Activated naive CD4-positive, alpha-beta T cell (primary cell): ENCODE measurements at places on chromosomes 3 and 15.

GRCh38 chr3:45204136-45204535 is 22.0 kb downstream of the TMEM158 start:
- DNase-seq: no peak

DNA sequence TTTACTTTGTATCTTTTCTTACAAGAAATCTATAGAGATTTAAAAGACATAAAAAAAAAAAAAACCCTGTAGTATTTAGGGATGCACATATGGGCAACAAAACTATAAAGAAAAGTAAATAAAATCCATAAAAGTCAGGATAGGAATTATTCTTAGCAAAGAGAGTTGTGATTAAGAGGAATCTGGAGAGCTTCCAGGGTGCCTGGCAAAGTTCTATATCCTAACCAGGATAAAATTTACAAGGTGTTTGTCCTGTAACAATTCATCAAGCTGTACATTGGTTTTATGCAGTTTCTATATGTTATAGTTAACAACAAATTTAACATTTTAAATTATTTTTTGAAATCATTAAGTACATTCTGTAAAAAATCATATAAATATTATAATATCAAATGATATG is 7.9 kb downstream of the SECISBP2L start:
- DNase-seq: no peak

GRCh38 chr3:185851046-185851445 is 26.2 kb upstream of the IGF2BP2 start:
- DNase-seq: no peak

DNA sequence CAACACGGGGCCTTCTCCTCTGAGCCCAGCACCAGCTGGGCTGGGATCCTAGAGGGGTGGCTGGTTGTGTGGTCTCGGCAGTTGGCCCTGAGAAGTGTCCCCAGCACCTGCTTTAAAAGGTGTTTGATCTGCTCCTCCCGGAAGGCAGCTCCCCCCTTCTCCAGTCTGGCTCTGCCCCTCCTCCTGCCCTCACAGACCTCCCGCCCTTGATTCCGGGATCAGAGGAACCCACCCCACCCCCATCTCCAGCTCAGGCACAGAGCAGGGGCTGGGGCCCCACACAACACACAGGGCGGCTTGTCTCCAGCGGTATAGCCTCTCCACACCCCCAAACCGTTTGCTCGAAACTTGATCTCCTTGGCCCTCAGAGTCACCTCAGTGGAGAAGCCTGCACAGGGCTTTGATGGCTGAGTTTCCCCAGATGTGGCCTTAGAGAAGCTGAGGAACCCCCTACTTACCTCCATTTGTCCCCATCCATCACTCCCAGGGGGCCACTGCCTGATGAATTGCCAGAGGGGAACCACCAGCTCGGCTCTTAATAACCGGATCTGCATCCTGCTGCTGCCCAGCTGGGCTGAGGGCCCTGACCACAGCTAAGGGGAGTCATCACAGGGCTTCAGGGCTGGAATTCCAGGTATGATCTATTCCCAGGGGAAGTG is 6.4 kb upstream of the STRA6 start:
- no peak for DNase-seq

DNA sequence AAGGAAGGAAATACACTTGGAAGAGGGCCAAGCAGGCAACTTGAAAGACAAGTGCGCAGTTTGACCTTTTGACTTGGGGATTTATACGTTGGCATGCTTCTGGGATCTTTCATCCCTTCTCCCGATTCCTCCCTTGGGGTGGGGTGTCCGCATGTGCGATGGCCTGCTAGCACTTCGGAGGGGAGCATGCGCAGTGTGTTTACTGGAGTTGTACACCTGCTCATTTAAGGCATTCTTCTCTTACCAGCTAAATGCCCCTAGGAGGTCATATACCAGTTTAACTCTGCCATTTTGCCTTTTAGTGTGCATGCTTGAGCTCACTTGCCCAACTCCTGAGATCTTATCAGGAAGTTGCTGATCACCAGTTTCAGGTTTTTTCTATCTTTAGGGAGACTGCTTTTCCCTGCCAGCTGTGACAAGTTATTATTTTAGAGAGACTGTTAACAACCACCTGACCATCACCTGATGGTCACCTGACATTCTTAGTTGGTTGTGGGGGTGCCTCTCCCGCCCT is 63.5 kb downstream of the BFSP2 start:
- DNase-seq: no peak

DNA sequence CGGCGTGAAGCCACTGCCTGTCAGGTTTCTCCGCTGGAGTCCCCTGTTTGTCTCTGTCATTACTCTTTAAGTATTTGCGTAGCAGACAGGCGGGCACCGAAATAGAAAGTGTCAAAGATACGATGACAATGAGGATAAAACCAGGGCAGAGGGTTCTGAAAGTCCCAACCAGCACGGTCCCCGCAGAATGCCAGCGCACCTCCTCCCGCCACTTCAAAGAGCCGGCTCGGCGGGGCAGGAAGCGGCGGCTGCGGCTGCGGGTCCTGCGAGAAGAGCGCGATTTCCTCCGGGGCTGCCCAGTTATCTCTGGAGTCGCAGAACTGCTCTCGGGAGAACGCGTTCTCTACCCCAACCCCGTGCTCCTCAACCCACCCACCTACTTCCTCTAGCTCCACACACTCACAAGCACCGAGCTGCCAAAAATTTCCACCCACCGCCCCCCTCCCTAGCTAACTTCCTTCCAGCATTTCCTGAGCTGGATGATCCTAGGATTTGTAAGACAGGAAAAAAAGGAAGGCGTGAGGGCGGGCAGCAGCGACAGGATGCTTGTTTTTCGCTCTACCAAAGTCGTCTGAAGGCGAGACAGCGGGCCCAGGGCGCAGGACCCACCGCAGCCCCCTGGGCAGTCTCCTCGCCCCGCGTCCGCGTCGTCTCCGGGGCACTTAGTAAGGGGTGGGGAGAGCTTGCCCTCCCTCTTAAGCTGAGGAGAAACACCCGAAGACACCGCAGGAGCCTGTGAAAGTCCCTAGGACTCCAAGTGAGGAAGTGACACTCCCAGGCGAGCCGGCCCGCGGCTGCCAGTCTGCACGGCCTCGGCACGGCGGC is at the start of gene ARHGAP31:
Gene ARHGAP31 (plus strand): TSS at position 513 of the 825 bp plus-strand sequence. CDS start 522 bp downstream, outside the sequence.
- peak; percentile 67 for DNase-seq

GRCh38 chr3:36380221-36381031 is at the start of gene STAC:
Gene STAC (plus strand): TSS chr3:36380504. CDS start chr3:36380644, 140 bp downstream.
- DNase-seq: no peak

DNA sequence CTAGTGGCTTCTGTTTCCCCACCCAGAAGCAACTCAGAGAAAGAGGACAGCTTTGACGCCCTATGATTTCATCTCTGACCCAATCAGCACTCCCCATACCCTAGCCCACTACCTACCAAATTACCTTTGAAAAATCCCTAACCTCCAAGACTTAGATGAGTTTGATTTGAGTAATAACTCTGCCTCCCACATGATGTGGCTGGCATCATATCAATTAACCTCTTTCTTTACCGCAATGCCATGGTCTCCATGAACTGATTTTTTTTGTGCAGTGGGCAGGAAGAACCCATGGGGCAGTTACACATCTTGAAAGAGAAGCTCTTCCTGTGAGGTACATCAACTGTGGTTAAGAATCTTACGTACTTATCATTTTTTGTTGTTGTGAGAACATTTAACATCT is 25.5 kb upstream of the APOD start:
- DNase-seq: no peak

DNA sequence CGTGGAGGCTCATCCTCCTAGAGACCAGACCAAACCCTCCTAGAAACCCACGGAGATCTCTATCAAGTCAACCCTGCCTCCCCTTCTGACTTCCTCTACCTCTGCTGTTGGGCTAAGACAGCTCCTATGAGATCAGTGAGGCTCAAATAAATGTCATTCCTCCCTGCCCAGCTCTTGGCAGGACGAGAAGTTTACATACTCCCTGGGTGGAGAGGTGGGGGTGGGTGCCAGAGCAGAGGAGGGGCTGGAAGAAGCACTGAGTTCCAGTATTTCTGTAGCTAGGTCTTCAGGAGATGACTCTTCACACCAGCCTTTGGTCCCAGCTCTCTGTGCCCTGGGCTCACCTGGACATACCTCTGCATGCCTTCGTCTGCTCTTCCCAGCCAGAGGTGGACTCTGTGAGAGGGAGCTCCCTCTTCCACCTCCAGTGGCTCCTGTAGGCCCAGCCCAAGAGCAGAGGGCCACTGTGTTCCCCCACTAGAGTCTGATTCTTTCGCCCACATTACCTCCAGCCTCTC is 42.4 kb upstream of the TLE3 start:
- DNase-seq: no peak

DNA sequence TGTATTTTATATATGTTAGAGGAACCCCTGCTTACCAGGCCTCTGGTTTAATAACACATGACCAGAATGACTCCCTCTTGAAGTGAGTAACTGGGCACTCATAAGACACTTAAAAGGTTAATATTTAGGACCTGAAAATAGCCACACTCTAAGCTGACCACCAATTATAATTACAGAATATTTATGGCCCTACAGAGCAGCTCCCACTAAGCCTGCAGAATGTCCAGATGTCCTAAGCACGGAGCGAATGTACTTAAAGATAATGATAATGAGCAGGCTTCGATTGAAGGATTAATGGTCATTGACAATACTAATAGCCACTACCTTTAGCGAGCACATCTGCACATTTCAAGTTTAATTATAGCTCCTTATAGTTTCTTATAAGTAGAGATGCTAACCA is 22.8 kb upstream of the KCTD6 start:
- DNase-seq: no peak

DNA sequence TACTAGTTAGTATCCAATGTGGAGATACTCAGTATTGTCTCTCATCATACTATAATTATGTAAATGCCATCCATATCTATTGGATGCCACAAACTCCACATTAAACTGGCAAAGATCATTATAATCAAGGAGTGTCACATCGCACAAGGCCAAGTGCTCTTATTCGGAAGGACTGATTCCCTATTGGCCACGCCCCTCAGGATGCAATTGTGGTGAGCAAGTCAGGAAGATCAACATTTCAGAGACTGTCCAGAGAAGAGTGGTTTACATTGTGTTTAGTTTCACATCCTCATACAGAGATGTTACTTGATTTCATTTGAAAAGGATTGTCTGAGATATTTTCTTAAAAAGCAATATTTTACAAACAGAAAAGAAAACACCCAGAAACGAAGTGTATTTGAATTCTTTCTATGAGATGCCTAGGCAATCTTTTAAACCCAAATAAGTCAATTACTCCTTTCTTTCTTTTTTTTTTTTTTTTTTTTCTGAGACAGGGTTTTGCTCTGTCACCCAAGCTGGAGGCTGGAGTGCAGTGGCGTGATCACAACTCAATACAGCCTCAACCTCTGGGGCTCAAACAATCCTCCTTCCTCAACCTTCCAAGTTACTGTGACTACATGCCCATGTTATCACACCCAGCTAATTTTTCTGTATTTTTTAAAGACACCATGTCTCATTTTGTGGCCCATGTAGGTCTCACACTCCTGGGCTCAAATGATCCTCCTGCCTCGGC is 369.1 kb downstream of the RBMS3 start:
- no peak for DNase-seq

GRCh38 chr3:69052472-69052898 is 352 bp upstream of the TMF1 start:
- no peak for DNase-seq

DNA sequence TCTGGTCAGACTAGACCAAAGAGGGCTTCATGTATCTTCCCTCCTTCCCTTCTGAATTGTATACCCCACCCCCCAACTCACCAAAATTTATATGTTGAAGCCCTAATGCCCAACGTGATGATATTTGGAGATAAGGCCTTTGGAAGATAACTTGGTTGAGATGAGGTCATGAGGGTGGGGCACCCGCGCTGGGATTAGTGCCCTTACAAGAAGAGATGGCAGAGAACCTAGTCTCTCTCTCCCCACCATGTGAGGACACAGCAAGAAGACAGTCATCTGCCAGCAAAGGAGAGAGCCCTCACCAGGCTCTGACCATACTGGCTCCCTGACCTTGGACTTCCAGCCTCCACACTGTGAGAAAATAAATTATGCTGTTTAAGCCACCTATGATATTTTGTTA is 13.5 kb downstream of the PLCD1 start:
- no peak for DNase-seq

DNA sequence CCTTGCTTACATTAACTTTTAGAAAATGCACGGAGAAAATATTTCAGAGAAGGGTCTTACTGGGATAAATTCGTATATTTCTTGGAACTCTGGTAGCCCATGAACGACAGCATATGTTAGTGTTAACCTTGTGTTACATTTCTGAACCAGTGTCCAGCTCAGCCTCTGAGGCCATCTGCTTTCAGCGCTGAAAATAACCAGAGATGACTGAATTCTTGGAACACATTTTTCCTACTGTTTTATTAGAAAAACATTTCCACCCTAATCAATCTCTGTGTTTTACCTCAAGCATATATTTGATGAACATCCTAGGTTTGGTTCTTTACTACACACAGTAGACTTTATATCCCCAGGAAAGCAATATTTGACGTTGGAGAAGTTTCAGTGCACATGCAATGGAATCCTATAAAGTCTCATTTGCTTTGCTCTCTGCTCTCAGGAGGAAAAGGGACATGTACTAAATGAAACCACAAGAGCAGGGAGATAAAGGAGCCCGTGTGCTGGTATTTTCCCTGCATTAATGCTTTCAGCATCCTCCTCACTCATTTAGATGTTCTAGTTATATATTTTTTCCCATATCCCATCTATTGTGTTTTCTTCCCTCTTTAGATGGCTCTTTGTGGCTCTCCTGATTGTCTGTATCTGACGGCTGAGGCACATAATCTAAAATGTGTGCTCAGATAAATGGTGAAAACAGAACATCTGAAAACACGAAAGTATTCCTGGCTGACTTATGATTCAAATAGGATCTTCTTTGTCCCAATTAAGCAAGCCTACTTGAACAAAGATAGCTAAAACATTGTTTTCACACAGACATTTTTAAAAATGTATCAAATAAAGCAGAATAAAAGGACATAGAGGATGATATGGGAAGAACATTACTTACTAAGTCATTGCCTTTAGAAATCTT is 151.7 kb upstream of the KCNMB2 start:
- DNase-seq: no peak

DNA sequence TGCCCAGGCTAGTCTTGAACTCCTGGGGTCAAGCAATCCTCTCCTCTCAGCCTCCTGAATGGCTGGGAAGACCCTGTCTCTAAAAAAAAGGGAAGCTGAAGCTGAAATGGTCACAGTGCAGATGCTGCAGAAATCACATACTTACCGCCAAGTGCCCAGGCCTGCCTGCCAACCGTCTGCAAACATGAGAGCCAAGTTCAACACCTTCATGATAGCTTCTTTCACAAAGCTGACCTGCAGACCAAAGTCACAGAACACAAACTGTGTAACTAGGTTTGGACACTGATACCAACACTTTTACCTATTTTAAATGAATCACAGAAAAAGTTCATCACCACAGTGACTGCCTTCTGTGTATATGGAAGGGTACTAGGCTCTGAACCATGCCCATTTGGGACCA is 22.8 kb upstream of the CYFIP1 start:
- no peak for DNase-seq

DNA sequence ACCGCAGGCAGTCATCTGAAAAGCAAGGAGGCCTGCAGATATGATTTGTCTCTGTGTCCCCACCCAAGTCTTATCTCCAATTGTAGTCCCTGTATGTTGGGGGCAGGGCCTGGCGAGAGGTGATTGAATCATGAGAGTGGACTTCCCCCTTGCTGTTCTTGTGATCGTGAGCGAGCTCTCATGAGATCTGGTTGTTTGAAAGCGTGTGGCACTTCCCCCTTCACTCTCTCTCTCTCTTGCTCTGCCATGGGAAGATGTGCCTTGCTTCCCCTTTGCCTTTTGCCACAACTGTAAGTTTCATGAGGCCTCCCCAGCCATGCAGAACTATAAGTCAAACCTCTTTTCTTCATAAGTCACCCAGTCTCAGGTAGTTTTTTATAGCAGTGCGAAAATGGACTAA is 83.3 kb downstream of the TMCO5A start:
- no peak for DNase-seq

GRCh38 chr15:66860844-66861243 is 158.8 kb downstream of the SMAD6 start:
- DNase-seq: no peak
